HEK293T (cell line): ENCODE measurements at places on chromosomes 12 and 14.

GRCh38 chr12:130868412-130868811 is 3.5 kb upstream of the RAN start:
- DNase-seq, result no peak

- peak; percentile 47 for DNase-seq
These were observed 6.3 kb upstream of the MLXIP start for GRCh38 chr12:122072031-122072970.

- DNase-seq, result no peak
These were observed 56.6 kb downstream of the TRPV4 start for GRCh38 chr12:109776624-109777023.

- DNase-seq, result no peak
These were observed 21.2 kb downstream of the MAX start for GRCh38 chr14:65080960-65081747.

GRCh38 chr14:101237252-101237616 is 324.1 kb upstream of the DIO3 start:
- no peak for DNase-seq

GRCh38 chr12:131349397-131350127 is 361.3 kb upstream of the SFSWAP start:
- DNase-seq, result no peak

- no peak for DNase-seq
These were observed 1629.4 kb upstream of the SEL1L start for GRCh38 chr14:83163016-83163415.

DNA sequence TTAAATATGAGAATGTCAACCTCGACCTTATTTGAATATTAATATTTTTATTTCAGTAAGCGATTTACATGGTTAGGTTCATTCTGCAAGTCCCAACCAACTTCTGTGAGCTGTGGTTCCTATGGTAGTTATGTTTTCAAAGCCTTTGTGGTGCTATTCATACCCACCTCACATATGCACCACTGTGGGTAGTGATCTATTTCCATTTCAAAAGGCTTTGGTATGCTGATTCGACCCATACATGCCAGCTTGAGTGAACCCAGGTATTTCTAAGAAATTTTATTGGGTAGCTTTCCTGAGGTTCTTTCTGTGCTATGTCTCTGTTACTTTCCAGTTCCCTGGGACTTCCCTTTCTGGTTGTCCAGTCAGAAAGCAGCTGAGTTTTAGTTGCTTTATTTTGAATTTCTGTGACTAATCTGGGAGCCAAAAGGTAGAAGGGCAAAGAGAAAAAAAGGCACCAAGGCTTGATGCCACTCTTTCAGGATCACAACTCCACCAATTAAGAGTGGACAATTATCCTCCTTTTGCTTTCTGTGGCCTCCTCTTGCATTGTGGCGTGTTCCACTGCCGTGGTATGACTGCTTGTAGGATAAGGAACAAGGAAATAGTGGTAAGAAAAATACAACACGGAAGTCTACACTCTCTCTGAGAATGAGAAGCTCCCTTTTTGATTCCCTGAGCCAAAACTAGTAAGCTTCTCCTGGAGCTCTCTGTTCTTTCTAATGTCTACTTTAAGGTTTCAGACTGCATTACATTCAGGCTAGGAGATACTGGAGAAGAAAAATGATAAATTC is 729.1 kb downstream of the NOVA1 start:
- no peak for DNase-seq

- DNase-seq, result no peak
These were observed 32.7 kb downstream of the TRPV4 start for GRCh38 chr12:109800536-109800935.

GRCh38 chr14:96741151-96741977 is 55.8 kb upstream of the VRK1 start:
- DNase-seq, result peak; percentile 83
